Pons (tissue), 1 donor: ENCODE measurements at places on chromosomes 5 and 9.

DNA sequence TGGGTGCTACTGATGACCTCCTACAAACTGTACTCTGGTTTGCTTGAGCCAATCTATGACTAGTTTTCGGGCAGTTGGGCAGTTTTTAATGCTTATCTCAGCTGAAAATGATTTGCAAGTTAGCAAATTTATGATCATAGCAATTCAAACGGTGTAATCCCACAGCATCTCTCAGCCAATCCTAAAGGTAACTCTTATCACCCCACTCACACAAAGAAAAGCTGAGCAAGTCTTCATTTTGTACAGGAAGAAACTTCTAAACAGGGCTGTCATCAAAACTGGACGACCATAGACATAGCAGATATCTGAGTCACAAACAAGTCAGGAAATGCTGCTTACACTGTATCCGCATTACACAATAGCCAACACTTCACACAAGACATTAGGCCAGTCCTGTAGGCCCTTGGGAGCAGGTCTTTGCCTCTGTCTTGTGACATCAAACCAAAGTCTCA is 2.6 kb upstream of the ENC1 start:
- no peak for DNase-seq

GRCh38 chr5:124342027-124342471 is 404.4 kb downstream of the ZNF608 start:
- peak; percentile 24 for DNase-seq

- no peak for DNase-seq
Measured at GRCh38 chr9:87180841-87181240, 233.5 kb upstream of the GAS1 start.

- no peak for DNase-seq
Measured at GRCh38 chr5:142937374-142937773, 167.2 kb downstream of the ARHGAP26 start.

GRCh38 chr5:78540335-78541085 is 108.1 kb downstream of the LHFPL2 start:
- peak; percentile 97 for DNase-seq

DNA sequence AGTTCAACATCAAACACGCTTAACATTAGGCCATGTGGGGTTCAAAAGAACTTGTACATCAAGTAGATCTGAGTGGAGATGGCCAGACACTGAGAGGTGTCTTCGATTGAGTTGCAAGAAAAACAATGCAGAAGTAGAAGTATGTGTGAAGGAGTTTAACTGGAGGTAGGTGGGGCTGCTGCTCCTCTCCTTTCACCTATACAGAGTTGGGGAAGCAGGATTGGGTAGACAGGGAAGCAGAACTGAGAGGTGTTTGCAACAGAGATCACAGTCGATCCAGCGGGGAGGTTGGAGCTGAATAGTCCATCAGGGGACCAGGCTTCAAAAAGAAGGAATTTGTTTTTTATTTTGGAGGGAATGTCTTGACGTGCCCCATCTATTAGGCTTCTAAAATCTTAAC is 61.7 kb upstream of the SLC27A6 start:
- DNase-seq: no peak

DNA sequence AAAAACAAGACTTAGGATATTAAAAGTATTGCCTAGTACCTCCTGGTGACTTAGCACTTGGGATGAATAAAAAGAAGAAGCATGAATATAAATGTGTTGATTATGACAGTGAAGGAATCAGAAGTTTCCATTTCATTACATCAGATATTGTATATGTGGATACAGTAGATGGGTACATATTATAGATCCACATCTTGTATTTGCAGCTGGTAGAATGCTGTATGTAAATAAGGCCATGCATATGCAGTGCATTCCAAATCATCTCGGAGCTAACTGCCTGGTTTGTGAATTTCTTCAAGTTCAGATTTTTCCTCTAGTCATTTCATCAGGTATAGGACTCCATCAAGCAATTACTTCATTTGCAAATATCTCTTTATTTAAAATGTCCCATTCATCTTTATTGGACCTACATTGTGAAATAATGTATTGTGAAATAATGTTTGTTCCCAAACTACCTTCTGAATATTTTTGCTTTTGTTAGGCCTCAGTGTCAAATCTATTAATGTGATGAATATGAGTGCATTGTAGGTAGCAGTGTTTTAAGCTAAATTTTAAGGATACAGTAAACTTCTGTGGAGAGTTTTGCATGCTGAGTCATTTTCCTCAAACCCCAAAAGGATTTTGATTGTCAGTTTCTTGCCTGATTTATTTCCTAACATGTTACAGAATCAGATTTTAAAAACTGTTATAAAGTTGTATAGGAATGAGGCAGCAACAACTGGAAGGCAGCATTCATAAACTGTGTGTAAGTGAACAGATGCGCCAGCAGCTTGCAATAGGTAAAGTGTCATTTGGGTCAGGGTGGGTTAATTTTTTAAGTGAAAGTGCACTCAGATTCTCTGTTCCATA is 370.8 kb upstream of the RIOK2 start:
- DNase-seq: no peak

DNA sequence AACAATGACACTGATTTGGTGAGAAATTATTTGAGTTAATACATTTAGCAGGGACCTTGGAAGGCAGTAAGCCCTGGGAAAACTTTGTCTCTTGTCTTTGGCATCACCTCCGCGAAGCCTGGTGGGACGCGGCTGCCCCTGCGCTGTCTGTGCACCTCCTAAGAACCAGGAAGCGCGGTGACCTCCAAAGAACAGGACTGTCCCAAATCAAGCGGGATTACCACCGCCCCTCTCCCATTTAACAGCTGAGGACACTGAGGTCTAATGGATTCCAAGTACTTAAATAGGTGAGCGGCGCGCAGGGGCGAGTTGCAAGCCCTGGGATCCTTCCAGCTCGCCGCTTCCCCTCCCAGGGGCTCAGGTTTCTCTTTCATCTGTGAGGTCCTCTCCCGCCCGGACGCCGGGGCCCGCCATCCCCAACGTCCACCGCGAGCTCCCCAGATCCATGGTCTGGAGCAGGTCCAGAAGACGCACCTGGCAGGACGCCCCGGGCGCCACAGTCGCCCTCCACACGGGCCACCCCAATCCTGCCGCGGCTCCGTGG is 432 bp downstream of the STARD4 start:
- no peak for DNase-seq

DNA sequence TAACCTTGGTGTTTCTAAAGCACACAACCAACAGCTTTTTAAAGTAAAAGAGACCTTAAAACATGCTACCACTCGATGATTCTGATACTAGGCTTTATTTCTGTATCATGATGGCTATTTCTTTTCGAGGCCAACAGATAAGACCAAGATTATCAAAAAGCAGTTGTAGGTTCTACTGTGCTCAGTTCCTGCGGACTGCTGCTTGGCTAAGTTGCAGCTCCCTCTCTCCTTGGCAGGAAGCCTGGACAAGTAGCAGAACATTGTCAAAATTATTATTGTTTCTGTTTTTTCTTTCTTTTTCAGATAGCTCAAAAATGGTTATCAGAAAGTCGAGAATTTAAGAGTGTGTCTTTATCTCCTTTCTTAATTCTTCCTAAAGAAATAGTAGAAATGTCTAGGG is 607.6 kb downstream of the PTPRD start:
- DNase-seq: no peak

DNA sequence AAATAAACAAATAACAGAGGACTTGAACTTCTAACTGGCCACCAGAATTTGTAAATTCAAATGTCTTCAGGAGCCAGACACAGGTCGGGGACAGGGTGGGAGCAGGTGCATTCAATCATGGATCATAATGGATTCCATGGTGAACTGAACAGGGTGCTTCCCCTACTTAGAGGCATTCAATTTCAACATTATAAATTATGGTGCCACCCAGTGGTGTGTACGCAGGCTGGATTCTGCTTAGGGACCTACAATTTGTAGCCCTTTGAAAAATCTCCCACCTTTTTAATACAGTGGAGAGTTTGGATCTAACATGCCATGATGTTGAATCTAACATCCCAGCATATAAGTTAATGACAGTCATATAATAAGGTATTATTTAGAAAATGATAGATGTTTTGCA is 22.3 kb downstream of the KLF9 start:
- peak; percentile 49 for DNase-seq

DNA sequence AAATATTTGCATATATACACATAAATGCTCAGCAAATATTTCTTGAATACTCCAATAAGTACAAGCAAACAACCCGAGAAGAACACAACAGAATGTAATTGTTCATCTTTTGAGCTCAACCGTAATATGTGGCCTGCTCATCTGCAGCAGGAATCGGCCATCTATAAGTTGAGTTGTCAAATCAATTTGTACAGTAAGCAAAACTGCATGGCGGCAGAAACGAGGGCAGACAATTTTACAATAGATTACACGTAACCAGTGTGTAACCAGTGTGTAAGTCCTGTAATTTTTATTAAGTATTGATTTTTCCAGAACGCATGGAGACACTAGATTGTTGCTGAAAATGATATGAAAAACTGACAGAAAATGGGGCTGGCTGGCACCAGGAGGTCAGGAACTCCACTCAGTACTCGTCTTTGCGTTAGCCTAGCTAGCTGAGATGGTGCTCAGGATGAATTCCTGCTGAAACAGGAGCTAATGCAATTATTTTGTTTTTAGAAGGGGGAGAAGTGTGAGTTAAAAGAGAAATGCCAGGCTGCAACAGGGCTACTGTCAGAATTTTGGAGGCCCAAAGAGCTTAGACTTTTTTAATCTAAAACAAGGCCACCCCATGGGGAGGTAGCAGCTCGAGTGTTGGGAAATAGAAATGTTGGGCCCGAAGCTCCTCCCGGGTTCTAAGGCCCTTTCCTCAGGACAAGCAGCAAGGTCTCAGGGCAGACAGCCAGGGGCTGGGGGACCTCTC is 682 bp downstream of the DHX29 start:
- DNase-seq: no peak

GRCh38 chr5:94777056-94777880 is 158.8 kb downstream of the SLF1 start:
- DNase-seq: no peak

- DNase-seq: peak; percentile 50
Measured at GRCh38 chr5:77774981-77775789, 954 bp downstream of the TBCA start.

DNA sequence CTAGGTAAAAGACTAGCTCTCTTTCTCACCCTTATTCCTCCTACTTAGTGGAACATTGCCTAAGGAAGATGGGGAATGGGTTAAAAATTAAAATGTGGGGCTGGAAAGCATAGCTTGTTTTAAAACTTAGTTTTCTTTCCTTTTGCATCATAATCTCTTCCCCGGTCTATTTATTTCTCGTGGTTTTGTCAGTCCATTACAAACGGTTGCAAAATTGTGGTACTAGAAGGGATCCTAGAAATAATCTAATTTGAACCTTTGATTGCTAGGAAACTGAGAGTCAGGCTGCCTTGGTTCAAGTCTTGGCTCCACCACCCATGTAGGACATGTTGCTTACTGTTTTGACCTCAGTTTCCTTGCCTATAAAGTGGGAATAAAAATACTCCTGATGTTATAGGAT is 1.3 kb downstream of the IL31RA start:
- DNase-seq: no peak

DNA sequence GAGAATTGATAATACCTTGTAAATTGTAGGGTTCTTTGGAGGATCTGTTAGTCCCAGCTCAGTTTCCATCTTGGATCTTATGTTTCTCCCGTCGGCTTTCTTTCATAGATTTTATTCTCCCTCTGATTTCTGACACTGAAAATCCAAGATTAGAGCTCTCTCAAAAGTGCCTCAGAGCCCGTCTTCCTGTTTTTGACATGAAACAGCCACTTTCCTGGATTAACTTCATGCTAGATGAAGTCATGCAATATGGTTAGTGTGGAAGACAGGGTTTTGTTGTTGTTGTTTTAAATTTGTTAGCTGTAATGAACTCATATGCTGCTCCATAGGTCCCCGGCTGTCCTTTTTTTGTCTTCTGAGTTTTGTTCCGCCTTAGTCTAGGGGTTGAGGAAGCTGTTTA is 51.6 kb upstream of the ZFR start:
- DNase-seq: no peak

GRCh38 chr5:6714226-6715041 is 1.2 kb downstream of the TENT4A start:
- DNase-seq: no peak

DNA sequence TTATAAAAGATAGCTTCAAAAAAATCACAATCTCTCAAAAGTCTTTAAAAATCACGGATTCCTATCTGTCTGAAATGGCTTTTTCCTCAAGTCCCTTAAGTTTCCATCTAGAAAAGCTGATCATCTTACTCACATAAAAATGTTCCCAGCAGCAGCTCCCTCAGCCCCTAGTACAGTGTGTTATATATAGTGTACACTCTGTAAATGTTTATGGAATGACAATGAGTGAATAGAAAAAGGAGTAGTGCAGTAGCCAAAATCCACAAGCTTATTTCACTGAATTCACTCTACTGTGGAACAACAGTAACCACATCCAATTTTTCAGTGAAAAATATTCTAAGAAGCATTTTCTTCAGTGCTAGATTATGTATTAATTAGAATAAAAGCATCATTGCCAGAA is 609.4 kb downstream of the DTWD2 start:
- no peak for DNase-seq

DNA sequence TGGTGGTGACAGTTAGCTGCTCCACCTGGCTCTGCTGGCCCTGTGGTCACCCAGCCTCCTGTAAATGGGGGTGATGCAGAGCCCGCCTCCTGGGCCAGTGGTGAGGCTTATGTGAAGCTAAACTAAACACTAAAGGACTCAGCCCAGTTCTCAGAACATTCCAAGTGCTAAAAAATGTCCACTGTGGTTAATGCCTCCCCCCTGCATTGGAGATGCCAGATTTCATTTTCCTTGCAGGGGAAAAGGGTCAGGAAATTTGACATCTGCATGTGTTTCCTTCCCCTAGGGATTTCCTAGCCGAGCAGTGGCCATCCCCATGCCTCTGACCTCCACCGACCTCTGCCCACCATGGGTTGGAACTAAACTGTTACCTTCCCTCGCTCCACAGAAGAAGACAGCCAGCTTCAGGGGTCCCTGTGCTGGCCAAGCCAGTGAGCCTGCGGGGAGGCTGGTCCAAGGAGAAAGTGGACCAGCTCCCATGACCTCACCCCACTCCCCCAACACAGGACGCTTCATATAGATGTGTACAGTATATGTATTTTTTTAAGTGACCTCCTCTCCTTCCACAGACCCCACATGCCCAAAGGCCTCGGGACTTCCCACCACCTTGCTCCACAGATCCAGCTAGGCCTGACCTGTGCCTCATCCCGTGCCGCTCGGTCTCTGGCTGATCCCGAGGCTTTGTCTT is 13.0 kb downstream of the CD74 start:
- no peak for DNase-seq

- peak; percentile 16 for DNase-seq
Measured at GRCh38 chr5:36598045-36598444, 8.4 kb upstream of the SLC1A3 start.

DNA sequence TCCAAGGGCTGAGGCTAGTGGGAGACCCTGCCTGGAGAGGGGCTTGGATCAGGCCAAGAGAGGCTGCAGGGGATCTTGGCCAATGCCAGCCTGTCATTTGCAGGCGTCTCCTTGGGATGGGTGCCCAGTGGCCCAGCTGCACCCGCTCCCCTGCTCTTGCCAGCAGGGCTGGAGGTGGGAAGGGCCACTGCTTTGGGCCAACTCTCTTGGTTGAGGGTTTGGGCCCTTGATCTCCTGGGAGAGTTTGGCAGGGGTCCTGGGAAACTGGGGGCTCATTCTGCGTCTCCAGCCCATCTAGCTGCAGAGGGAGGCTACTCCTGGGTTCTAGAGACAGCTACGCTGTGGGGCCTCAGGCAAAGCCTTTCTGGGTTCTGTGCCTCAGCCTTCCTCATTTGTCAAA is 10.5 kb downstream of the PSD2 start:
- peak; percentile 59 for DNase-seq
